ENCODE measurements at places on chromosomes 13 and 19.

DNA sequence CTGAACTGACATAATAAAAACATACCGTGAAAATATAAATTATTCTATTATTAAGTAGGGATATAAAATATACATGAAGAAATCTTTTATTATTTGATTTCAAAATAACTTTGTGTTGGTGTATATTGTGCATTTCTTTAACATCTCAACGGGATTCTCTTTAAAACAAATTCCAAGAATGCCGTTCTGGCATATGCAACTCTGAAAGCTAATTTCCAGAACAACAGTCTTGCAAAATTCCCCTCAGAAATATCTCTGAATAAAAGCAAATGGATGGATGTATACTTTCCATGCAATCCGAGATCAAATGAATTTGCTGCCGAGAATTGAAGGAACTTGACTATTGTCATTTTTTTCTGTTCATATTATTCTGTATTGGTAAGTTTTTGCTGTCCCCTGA is 1579.8 kb downstream of the PCDH9 start:
- DNase-seq = no peak

DNA sequence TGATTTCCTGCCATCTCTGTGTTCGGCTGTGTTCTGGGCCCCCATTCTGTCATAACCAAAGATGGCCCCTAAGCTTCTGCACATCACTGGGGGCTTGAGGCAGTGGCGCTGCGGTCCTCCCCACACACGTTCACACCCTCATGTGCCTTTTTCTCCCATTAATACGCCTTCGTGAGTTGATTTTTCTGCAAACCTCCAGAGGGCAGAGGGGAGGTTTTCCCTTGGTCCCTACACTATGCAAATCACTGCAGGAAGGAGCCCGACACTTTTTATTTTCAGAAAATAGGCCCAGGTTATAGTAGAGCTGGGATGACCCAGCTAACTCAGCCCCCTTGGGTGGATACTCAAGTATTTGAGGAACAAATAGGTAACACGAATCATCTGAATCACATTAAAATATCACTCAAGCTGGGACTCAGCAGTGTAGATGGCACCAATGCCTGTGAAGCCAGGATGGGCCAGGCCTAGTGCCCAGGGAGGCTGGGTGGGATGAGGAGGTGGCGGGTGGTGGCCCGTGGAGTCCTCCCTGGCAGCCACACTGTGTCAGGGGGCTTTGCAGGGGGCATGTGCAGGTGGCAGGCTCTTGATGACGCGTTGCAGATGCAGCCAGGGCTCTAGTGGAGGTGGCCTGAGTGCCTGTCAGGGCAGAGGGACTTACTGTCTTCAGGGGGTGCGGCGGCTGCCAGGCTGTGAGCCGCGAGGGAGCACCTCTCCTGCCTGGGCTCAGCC is 234.3 kb downstream of the TEX29 start:
- no peak for DNase-seq

DNA sequence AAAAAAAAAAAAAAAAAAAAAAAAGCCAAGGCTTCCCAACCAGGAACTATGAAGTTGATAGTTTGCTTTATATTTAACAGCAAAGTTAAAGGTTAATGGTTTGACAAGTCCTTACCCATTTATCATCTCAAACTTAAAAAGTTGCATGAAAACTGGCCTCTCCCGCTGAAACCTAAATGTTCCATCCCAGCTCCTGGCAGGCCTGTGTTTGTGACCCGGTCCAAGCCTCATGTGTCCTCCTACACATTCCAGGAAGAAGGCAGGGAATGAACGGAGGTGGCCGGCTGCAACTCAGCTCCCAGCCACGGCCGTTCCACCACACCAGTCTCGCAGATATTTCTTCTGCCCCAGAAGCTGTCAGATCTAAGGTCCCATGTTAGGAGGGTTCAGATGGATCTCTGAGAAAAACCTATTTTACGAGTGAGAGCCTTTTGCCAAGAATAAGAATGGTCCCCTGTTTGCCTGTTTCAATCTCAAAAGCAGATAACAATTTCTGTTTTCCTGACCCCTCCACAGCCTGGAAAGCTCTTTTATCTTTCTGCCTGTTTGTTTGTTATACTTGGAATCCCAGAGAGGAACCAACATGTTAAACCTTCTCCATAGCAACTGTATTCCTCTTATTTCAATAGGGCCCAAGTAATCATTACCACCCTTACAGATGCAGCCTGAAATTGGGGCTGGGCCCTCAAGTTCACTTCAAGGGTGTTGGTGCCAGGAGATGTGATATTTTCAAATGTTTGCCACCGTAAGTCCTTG is 56.5 kb downstream of the KCTD12 start:
- DNase-seq = peak; percentile 69

GRCh38 chr13:99911069-99911964 is 60.2 kb downstream of the ZIC5 start:
- DNase-seq = no peak

GRCh38 chr19:23716792-23717191 is 29.8 kb upstream of the ZNF675 start:
- DNase-seq = no peak

DNA sequence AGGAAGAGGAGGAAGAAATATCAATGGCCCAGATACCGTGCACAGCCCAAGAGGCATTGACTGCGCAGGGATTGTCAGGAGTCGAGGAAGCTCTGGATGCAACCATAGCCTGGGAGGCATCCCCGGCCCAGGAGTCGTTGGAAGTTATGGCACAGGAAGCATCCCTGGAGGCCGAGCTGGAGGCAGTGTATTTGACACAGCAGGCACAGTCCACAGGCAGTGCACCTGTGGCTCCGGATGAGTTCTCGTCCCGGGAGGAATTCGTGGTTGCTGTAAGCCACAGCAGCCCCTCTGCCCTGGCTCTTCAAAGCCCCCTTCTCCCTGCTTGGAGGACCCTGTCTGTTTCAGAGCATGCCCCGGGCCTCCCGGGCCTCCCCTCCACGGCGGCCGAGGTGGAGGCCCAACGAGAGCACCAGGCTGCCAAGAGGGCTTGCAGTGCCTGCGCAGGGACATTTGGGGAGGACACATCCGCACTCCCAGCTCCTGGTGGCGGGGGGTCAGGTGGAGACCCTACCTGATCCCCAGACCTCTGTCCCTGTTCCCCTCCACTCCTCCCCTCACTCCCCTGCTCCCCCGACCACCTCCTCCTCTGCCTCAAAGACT is 36.0 kb downstream of the KEAP1 start:
- no peak for DNase-seq

GRCh38 chr13:91079176-91079575 is 268.3 kb upstream of the MIR17HG start:
- DNase-seq = no peak

DNA sequence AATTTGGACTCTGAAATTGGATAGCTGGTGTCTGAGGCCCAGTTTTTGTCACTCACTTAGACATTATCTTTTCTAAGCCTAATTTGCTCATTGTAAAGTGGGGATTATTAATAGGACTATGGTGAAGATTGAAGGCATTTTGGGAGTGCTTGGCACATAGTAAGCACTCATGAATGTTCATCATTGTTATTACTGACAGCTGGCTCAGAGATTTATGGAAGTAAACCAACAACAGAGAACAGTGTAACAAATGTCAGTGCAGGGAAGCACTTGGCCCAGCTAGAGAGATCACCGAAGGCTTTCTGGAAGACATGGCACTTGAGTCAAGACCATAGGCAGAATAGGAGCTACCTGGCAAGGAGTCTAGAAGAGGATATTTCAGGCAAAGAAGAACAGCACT is 92.3 kb downstream of the RFC3 start:
- DNase-seq = no peak

DNA sequence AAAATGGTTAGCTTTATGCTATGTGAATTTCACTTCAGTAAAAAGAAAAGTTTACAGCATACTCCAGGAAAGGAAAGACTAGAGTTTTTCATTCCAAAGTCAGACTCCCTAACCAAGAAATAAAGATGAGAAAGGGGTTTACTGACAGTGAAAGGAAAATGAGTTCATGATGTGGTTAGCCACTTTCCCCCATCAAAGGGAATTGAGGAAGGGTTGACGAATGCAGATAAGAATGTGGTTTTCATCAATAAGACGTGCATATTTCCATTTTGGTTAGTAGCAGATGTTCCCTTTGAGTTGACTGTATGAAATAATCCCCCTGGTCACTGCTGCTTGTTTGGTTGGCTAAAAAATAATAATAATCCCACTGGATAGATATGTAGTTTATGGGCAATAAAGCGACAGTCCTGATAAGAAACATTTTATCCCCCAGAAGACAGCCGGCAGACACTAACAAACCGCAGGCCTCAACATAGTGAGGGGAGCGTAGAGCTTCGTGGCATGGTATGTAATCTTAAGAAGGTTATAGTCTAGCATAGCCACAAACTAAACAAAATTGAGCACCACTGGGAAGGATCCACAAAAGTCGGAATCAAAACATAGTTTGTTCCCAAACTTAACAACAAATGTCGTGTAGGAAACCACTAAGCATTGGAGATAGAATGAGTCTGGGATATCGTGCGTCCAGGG is 114.8 kb downstream of the COL4A2 start:
- DNase-seq = no peak

GRCh38 chr19:31089681-31090080 is 259.6 kb downstream of the TSHZ3 start:
- no peak for DNase-seq

- no peak for DNase-seq
Observed at GRCh38 chr19:33248954-33249613, 23.4 kb upstream of the SLC7A10 start.

DNA sequence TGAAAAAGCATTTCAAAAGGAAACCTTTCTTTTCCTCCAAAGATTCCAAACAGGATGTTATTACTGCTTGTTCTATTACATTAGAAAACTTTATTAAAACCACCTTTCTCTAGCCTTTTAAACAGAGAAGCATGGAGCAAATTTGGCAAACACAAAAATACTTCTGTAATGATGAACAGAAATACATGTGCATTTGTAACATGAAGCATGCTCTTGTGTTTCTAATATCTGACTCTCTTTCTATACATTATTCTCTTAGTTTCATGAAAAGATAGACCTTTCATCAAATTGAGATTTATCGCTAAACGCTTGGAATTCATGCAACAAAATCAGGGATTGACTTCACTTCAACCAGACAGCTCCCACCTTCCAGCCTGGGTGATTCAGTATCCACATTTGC is 152.8 kb upstream of the IRS2 start:
- no peak for DNase-seq

GRCh38 chr13:72205773-72206172 is 338.8 kb upstream of the DACH1 start:
- no peak for DNase-seq

GRCh38 chr19:15438124-15438496 is 11.6 kb downstream of the WIZ start:
- DNase-seq = no peak

DNA sequence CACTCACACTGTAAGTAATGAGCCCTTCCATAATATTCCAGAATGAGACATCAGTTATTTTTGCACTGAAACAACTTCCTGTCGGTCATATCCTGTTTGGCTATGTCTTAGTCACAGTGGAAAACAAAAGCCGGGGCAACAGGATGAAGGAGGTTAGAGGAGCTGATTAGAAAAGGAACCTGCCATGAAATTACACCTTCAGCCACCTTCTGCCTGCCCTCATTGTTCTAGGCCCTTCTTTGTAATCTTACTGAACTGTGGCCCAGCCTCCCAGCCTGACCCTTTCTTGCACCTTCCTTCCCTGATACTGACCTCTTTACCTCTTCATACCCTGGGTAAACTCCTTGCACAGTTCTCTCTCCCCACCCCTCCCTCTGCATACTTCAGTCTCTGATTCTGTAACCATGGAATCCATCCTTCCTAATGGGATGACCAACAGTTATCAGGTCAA is 67.3 kb downstream of the DOCK9 start:
- no peak for DNase-seq

DNA sequence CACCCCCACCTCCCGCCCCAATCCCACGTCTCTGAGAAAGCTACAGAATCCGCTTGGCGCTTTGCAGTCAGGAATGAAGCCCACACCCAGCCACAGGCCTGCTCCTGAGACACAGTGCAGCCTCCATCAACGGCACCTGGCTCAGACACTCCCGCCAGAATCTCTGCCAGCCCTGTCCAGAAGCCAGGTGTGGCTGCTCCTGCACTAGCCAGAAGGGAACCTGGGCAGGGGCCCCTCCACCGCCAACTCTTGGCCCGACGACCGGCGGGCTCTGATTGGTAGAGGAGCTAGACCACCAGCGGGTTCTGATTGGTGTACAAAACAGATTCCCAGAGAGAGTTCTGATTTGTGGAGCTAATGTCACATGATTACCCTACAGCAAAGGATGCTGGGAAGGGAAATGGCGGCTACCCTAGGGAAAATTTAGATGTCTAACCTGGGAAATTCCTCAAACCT is 2.9 kb upstream of the PPP6R1 start:
- no peak for DNase-seq

GRCh38 chr13:108597943-108598342 is 31.5 kb upstream of the MYO16 start:
- no peak for DNase-seq

- DNase-seq = peak; percentile 20
Observed at GRCh38 chr19:54517483-54517882, 14.9 kb downstream of the LAIR2 start.

DNA sequence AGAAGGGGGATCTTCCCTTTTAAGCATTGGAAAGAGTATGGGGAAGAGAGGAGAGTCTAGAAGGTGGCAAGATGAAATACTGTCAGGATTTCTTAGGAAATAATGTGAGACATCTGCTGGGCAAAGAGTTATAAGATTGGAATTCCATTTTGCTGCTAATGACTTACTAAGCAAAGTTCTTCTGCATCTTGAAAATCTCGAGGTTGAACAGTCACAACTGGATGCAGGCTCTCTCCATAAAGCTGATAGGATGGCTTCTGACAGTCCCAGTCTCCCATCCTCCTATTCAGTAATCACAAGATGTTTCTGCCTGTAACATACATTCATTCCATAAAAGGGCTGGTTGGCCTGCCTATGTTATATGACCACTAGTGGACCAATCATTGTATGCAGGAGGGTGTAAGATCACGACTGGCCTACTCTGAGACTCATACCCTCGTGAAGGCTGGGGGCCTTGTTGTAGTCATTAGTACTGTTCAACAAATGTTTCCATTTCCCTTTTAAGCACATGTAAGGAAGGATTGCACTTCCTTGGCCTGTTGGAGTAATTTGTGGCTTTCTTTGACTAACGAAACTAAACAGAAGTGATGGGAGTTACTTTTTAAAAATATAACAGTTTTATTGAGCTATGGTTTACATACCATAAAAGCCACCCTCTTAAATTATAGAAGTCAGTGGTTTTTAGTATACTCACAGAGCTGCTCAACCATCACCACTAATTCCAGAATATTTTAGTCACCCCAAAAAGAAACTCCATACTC is 45.0 kb upstream of the TDRD3 start:
- DNase-seq = no peak

Measured in right kidney (tissue), 9 donors.